ENCODE measurements at places on chromosomes 12 and 14. TPM values are rescaled to one million over a fixed set of nuclear protein-coding genes. Genes with fewer than 3 reads are reported as not detected.
A peak's percentile ranks its signal among the peaks of the same experiment; 100 is the strongest.

The LRRC43 gene
- total RNA-seq: 1.1 TPM

DNA sequence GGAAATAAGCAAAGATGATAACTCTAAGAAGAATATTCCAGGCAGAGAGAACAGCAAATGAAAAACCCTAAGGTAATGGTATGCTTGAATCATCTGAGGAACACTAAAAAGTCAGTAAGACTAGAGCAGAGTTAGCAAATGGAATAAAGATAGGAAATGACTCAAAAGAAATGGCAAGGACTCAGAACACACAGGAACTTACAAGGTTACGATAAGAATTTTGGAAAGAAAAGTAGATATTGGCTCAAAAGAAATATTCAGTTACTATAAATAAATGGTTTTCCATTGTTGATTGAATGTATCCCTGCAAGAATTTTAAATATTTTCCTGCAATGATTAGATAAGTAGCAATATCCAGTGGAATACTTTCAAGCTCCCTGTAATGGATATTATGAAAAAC is 705.8 kb downstream of the C12orf50 start:
- no peak for DNase-seq

DNA sequence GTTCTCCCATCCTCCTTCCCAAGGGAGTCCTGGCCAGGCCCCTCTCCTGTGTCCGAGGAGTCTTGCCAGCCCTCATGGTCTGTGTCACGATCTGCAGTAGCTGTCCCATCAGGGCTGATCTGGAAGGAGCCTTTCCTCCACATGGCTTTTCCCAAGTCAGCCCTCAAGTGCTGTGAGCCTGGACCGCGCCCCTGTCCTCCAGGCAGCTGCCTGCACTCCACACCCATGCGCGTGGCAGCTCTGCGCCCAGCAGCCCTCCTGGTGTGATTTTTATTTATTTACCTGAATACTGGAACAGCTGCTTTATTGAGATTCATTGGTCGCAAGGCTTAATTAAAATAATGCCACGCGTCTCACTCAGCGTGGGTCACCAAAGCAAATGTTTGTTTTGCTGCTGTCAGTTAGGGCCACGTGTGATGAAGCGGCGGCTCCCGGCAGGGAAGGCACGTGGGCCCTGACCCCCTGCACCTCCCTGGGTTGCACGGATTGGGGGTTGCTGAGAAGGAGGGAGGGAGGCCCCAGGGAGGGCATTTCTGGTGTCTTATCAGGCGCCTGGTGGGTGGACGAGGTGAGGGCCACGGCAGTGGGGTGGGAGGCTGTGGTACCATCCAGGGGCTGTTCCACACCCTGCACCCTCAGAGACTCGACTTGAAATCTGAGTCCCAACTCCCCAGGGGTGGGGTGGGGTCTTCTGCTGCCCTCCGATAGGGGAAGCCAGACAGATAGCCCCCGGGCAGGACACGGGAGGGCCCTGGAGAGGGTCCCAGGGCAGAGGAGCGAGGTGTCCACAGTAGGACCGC is 206.3 kb upstream of the C14orf180 start:
- no peak for DNase-seq

The TAS2R7 gene
- 0.21 TPM for total RNA-seq

The HAL gene
- total RNA-seq: 0.65 TPM

The PTPRO gene
- total RNA-seq: 3.1 TPM

- DNase-seq: peak; percentile 62
These were observed 28.8 kb downstream of the RPGRIP1 start for GRCh38 chr14:21308479-21309237.

GRCh38 chr14:60648249-60648933 is 886 bp downstream of the SIX1 start:
- no peak for DNase-seq

DNA sequence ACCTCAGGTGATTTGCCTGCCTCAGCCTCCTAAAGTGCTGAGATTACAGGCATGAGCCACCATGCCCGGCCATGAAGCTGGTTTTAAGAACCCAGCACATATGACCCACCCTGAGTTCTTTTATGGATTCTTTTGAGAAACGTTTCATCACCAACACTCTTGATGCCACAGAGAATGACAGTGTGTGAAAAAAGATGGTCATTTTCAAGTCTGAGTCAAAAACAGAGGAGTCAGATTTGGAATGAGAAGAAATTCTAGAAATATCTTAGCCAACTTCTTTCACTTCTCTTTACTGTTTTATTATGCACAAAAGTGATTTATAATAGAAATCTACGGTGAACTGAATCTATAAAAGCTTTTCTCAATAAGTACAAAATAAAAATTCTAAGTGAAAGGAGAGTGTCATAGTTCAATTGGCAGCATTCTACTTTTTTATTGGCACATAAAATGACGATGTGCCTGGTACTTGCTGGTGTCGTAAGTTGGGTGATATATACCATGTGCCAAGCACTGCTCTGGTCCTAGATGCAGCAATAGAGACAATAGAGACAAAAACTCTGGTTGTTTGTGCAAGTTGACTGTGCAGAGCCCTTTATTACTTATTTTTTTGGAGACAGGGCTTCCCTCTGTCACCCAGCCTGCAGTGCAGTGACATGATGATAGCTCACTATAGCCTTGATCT is 33.9 kb downstream of the CCDC177 start:
- DNase-seq: no peak

DNA sequence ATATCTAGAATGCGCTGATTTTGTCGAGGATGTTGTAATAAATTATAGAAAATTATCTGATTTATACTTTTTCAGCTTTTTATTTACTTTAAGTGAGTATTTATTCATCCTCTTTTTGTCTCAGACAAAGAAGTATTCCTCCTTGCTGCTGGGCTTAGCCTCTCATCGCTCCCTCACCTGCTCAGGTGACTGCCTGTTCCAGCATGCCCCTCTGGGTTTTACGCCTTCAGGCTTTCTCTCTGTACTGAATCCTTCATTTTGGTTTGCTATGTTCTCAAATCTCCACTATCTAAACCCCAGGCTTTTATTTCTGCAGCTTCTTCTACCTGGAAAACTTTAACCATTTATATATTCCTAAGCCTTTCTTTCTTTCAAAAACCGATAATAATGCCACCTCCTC is 1650.9 kb upstream of the SEL1L start:
- no peak for DNase-seq

DNA sequence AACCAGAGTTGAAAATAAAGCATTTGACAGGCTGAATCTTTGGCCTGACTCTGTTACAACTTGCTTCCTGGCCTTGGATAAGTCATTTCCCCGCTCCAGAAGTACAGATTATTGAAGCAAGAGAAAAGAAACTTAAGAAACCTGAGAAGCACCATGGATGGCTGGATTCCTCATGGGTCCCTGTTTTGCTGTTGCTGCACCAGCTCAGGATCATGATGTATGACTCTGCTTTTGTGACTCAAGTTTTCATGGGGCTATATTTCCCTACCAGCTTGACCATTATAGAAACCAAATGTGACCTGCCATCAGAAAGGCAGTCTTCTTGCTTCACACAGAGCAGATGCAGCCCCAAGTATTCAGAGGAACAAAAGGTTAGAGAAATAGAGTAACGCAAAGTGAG is 921.8 kb downstream of the BCL11B start:
- no peak for DNase-seq

DNA sequence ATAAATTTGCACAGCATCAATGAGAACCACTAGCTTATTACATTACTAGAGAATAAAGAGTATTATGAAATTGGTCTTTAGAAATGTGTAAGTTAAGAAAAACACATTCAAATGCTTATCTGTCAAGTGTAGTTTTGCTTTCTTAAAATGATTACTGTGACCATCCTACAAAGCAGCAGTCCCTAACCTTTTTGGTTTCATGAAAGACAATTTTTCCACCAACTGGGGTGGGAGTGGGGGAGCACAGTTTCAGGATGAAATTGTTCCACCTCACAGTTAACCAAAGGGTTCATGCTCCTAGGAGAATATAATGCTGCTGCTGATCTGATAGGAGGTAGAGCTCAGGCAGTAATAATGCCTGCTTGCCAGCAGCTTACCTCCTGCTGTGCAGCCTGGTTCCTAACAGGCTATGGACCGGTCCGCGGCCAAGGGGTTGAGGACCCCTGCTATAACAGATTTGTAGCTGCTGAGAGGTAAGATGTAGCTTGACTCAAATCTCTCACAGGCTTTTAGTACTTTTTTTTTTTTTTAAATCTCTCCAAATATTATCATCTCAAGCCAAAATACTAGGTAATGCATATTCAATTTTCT is 45.4 kb downstream of the PPP4R3A start:
- no peak for DNase-seq

The GSC gene
- not detected for total RNA-seq

The TSPAN19 gene
- total RNA-seq: 0.36 TPM

GRCh38 chr12:105272814-105273416 is 36.9 kb upstream of the APPL2 start:
- DNase-seq: no peak

DNA sequence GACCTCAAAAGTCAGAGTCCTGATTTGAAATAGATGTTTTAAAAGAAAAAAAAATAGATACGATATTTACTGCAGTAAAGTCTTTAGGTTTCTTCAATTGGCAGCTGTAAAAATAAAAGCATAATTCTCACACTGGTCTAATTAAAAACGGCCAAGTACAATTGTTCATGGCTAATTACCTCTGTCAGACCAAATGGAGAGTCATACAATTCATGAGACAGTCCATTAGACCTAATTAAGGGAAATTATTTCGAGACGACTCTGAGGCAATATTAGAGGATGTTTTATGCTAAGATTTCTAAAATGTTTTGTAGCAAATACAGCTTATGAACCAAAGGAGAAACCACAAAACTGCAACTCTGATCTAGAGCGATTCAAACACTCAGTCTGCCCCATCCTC is 131.3 kb downstream of the PHLDA1 start:
- no peak for DNase-seq

- no peak for DNase-seq
These were observed 14.4 kb downstream of the FMNL3 start for GRCh38 chr12:49692851-49693250.

The RNU4-1 gene
- 4,497 TPM for total RNA-seq

Measured in neural crest cell (in vitro differentiated cells).